ENCODE measurements at places on chromosomes 4 and X.

DNA sequence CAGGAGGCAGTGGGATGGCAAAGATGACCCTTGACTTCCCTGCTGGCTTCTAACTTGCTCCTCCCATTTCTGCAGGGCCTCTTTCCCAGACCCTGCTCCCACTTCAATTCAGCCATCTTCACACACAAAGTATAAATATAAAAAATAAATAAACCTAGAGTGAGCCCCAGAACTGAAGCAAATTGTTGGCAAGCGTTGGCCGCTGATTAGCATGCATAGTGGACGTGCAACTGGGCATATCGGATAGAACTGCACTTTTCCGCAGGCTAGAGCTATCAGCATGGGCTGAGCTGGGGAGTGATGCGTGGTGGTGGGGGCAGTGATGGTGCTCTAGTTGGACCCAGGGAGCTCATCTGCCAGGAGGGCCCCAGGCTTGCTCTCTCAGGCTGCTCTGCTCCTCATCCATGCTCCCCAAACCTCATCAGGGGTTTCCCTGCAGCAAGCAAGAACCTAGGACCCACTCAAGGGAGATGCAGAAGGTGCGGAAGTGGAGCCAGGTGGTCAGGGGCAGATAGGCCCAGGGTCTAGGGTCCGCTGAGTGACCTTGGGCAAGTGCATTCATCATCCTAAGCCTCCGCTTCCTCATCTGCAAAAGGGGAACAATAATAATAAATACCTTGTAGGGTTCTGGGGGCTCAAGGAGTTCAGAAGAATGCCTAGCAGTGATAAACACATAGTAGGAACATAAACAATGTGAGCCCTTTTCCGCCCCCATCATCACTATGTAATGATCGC lies 146.8 kb upstream of the PJA1 start:
- DNase-seq, result no peak

GRCh38 chrX:69037786-69038185 lies 127.5 kb downstream of the PJA1 start:
- no peak for DNase-seq

- DNase-seq, result no peak
Observed at GRCh38 chr4:69878250-69878649, 18.3 kb upstream of the SULT1E1 start.

DNA sequence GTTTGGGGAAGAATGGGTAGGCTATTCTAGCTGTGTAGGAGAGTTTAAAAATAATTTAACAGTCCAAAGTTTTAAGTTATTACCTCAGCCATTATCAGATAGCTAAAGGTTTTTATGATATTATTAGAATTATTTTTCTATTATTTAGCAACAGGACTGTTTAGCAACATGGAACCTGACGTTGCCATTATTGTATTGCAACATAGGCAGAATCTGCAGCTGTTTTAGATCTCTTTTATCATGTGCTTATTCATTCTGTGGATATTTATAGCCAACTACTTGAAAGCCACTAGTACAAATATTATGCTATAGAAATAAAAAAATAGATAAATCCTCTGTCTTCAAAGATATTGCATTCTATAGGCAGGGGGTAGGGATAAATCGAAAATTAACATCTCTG lies 382.0 kb upstream of the TRAM1L1 start:
- no peak for DNase-seq

GRCh38 chr4:26130173-26130572 lies 190.6 kb upstream of the RBPJ start:
- DNase-seq, result no peak

- DNase-seq, result peak; percentile 93
Observed at GRCh38 chr4:3082925-3083515, 8.5 kb downstream of the HTT start.

DNA sequence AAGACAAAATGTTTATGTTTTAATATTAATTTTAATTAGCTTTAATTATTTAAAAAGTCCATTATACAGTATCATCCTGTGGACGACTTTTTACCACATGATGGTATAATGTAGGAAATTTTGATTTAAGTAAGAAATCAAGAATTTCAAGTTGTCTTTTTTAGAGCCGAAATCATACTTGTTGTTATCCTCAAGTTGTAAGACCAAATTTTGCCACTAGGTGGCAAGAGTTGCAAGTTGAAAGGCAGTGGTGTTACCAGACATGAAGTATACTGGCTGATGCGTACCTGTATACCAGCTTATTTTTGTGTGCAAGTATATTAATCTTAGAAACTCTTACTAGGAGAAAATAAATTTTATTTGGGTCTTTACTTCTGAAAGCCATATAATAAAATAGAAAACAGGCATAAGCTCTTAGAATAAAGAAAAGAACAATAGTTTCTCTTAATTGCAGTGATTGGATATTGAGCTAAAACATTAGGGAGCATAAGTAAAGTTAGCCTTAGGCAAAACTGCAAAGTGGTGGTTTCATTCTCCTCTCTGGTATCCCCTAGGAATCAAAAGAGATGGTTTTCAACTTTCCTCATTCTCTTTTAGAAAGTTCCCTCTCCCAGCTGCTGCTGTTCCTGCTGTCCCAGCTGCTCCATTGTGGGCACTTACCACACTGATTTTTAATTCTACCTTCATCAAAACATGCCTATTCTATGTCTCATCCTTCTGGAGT lies 118.0 kb upstream of the WDFY3 start:
- peak; percentile 82 for DNase-seq

- no peak for DNase-seq
Observed at GRCh38 chr4:105599932-105600655, 47.7 kb downstream of the ARHGEF38 start.

- DNase-seq, result no peak
Observed at GRCh38 chrX:9874483-9874882, 88.3 kb downstream of the SHROOM2 start.

All from OCI-M1 (cell line).